Muscle of back (tissue), 13 donors: ENCODE measurements at places on chromosomes 3 and 15.

- DNase-seq: no peak
Measured at GRCh38 chr15:83016906-83017305, 5.5 kb upstream of the C15orf40 start.

- DNase-seq: no peak
Measured at GRCh38 chr3:143286392-143287010, 166.9 kb downstream of the CHST2 start.

- no peak for DNase-seq
Measured at GRCh38 chr3:49359623-49360022, 1.5 kb upstream of the GPX1 start.

DNA sequence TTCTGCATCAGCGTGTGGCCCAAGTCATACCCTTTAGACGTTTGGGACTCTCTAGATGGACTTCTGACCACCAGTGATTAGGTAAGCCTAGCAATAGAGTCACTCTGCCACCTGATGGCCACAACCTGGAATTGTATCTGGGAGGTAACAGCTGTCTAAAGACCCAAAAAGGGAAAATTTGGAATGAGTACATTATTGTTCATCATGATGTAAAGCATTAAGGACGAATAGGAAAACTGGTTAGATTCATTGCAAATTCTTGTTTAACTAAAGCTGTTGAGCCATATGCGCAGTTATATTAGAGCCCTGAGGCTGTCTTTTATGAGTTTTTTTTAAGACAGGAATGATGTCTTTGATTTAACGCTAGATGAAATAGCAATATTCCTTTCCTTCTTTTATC, 63.6 kb downstream of the FAM81A start:
- DNase-seq: peak; percentile 14

DNA sequence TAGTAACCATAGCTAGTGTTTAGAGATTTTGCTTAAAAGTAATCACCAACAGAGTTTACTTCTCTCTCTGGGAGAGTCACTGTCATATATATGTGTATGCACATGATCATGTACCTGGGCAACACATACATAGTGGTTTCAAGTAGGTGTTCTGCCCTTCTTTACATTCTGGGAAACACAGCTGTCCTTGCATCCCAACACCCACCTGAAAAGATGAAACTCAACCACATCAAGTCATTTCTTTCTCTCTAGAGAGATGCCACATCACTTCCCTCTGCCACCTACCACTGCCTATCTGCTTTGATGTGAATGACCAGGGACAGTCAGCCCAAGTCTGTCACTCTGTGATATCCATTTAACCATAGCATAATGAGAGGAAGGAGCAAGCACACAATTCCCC, 155.8 kb upstream of the GADL1 start:
- DNase-seq: no peak

DNA sequence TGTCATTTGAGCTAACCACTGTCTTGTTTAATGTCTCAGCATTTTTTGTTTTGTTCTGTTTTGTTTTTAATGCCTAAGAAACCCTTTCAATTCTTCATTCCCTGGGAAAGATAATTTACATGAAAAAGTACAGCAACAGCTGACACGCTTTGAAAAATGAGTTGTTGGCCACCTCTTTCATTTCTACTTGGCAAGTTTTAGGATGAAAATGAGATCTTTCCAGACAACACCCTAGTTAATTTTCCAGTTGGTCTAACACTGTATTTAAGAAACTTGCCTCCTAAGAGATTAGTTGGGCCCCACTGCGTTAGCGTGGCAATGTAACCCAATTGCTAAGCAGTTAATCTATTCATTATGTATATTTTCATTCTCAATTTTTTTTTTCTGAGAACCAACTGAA, 194.0 kb upstream of the LRRN1 start:
- DNase-seq: peak; percentile 25

DNA sequence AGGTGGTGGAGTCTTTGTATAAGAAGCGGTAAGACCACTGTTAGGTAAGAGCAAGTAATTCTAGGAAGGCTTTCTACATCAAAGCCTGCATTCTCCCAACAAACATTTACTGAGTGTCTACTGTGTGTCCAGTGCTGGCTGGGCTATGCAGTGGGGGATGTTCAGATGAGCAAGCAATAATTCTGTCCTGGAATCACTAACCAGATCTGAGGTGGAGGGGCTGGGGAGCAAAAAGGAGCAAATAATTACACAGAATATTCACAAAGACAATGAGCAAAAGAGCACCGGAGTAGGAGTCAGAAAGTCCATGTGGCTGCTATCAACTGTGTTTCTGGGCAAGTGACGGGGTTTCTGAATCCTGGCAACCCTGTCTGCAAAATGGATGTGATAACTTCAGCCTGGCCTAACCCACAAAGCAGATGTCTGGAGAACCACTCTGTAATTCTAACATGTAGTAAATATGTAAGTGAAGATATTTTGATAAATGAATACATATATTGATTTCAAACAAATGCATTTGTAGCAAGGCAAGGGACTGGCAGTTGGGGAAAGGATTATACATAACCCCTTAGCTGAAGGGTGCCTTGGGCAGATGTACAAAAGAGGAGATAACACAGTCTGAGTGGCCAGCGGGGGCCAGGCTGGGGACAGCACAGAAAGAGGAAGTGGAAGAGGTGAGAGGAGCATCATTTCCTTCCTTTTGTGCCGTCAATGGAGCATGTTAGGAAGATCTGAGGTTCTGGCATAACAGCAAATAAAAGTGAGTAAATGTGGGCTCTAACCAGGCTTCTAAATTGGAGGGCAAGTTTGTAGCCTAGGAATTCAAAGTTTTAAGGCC, 28.8 kb downstream of the CYP8B1 start:
- peak; percentile 57 for DNase-seq

DNA sequence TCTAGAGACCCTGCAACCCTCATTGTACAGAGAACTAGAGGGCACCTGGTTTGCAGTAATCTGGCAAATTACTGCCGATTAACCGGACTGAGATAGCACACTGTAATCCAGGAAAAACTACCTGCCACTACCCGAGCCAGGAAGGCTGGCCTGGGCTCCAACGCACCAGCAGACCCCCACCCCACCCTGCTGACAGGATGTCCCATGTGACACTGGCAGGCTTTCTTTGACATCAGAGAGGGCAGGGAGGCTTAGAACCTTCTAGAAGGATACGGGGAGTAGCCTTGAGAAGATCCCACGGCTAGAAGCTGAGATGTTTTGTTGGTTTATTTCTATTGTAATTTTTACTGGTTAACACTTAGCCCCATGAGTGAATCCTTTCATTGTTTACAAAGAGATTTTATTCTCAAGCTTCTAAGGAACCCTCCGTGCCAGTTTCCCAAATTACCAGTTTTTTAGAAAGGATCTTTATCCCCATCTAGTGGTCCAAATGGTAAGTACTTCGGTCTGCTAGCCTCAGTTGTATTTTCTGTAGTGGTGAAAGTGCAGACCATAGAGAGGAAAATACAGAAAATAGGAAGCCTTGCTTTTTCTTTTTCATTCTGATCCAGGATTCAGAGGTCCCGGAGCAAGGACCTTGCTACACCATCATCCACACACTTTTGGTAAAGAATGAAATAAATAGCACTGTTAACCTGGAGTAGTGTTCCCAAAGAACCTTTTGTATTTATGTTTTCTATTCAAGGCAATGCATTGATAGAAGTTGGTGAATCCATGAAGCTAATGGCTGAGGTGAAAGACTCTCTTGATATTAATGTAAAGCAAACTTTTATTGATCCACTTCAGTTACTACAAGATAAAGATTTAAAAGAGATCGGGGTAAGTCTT, 81.9 kb upstream of the ADAMTSL3 start:
- peak; percentile 60 for DNase-seq

DNA sequence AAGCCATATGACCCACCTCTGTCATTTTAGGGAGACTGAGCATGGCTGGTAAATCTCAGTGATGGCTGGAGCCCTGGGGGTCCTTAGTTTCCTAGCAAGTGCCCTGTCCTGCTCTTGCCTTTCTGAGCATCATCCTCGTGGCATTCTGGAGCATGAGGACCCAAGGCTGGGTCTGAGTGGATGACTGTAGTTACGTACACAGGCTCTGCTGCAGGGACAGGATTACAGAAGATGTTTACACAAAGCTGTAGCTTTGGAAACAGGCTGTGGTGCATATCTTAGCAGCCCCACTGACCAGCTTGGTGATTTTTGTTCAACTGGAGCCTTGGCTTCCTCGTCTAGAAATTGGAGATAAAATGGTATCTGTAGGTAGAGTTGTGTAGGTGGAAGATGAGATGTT, 272.9 kb upstream of the CTDSPL start:
- no peak for DNase-seq

GRCh38 chr3:58349792-58350626, 17.3 kb downstream of the PXK start:
- DNase-seq: no peak

DNA sequence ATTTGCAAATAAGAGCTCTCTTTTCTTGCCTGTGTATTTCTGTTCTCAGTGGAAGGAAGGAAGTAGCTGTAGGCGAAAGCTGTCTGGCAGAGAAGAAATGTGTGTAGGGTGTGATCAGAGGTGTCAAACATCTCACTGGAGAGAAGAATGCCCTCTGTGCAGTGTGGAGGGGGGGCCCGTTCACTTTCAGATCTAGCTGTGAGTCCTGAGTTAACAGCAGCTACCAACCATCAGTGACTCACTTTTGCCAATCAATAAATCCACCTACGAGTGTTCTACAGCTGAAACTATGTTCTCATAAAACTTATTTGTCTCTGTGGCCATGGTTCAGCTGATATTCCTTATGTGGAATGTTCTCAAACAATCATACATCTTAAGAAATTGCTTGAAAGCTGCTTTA, 103.7 kb downstream of the FRMD4B start:
- DNase-seq: no peak

GRCh38 chr3:72245183-72245811, 460.3 kb upstream of the PROK2 start:
- DNase-seq: peak; percentile 58

DNA sequence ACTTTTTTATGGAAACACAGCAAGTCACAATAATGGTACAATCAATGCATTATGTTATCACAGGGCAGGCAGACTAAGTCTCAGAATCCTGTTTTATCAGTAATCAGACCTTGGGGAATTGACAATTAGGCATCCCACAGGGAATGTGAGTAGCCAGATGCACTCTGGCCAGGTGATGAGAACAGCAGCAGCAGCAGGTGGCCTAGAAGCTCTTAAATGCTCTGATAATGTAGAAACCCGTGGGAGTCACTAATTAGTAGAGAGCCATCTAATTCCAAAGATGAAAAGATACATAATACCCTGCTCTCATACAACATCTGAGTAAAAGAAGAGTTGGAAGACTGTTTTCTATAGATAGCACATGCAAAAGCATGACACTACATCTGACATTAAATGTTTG, 12.6 kb downstream of the CEP152 start:
- DNase-seq: no peak

GRCh38 chr3:143222505-143222904, 102.9 kb downstream of the CHST2 start:
- no peak for DNase-seq
